Left lobe of liver (tissue), 2 donors: ENCODE measurements at places on chromosomes 4 and X.

- no peak for DNase-seq
Observed at GRCh38 chrX:129600981-129601424, 53.8 kb downstream of the APLN start.

- DNase-seq, result no peak
Observed at GRCh38 chr4:26782830-26783202, 77.8 kb upstream of the STIM2 start.

DNA sequence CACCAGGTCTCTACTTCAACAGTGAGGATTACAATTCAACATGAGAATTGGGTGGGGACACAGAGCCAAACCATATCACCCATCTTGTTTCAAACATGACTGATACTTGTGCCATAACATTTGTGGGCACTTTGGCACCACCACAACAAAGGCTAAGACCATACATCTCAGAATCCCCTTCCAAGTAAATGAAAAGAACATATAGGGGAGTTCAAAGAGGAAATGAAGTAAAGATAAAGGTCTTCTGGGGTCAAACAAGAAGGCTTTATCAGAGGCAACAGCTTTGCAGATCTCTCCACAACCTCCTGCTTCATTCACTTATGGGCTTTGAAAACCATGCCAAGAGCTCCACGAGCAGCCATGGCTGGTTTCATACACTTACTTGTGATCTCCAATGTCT is 122.7 kb downstream of the ANKRD50 start:
- DNase-seq, result no peak

DNA sequence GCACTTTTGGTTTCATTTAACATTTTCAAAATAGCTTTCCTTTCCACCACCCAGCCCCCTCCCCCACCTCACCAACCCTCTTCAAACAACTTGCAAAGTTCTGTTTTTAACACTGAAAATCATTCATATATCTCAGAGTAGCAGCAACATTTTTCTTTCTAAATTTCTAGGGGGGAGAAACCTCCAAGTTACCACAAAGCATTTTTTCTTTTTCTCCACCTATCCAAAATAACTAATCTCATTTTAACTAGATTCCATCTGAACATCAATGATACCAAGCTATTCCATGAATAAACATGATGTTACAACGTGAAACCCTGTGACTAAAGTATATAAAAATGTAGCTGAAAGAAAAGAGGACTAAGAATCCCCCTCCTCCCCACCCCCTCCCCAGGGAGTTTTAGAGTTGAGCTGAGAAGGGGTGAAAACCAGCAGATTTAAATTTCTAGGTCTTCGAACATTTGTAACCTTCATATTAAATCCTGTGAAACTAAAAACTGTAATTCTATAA is 5.2 kb downstream of the LDB2 start:
- DNase-seq, result no peak
